ENCODE measurements at places on chromosomes 13 and 19.

DNA sequence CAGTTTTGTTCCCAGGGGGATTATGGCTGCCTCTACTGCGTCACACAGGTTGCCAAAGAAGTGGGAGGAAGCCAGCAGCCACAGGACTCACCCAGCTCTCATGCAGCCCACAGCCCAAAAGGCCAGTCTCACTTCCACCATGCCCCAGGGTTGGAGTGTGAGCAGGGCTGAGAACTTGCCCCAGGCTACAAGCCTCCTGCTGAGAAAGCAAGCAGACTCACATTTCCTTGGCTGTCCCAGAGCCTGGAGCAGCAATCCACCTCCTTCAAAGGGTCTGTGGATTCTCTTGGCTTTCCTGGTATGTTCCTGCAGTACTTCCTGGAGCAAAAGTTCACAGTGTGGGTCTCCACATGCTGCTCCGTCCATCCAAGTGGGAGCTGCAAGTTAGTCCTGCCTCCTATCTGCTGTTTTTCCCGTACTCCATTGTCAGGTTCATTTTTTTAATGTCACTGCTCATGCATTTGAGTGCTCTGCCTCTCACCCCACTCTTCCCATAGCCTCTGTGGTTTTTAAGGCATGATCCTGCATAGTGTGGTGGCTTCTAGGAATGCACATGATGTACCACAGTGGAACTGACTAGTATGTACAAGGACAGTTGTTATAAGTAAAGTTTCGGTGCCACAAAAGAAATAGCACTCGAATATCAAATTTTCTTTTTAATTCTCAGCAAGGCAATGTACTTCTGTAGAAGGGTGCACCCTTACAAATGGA is 56.2 kb upstream of the ARHGEF7 start:
- no peak for DNase-seq

- DNase-seq: no peak
Observed at GRCh38 chr13:111074826-111075225, 40.3 kb upstream of the ARHGEF7 start.

DNA sequence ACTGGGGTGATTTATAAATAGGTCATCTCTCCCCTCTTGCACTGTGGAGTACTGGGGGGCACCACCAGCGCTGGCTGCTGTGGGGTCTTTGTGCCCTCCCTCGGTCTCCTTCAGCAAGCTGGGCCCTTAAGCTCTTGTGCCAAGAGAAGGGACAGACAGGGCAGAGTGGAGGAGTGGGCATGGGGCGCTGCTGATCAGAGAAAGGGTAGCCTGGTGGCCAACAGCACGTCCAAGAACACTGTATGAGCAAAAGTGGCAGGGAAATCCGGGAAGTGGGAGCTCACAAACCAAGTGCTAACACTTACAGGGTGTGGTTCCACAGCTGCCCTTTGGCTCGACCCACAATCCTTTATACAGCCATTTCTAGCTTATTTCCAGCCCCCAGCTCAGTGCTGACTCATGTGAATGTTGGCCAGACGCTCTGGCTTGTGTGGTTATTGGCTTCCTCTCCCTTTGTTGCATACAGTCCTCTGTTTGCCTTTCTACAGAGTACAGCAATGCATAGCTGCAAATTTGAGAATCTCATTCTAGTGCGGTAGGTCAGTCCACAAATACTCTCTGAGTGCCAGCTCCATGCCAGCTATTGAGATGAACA is 298.8 kb downstream of the SHISA2 start:
- DNase-seq: no peak

DNA sequence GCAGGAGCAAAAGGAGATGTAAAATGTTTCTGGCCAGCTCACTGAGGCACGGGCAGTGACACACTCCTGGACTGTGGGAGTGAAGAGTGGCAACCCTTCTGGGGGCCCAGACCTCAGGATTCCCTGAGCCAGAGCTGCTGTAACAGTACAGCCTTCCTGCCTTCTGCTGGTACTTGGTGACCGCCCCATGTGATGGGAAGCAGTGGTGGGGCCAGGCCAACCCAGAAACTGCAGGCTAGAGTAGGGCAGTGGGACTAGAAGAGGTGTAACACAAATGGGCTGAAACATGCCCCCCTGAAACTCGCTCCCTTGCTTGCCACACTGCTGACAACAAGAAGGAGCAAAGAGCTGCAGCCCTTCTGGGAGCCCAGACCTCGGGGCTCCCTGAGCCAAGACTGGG is 217.1 kb upstream of the TRPC4 start:
- no peak for DNase-seq

DNA sequence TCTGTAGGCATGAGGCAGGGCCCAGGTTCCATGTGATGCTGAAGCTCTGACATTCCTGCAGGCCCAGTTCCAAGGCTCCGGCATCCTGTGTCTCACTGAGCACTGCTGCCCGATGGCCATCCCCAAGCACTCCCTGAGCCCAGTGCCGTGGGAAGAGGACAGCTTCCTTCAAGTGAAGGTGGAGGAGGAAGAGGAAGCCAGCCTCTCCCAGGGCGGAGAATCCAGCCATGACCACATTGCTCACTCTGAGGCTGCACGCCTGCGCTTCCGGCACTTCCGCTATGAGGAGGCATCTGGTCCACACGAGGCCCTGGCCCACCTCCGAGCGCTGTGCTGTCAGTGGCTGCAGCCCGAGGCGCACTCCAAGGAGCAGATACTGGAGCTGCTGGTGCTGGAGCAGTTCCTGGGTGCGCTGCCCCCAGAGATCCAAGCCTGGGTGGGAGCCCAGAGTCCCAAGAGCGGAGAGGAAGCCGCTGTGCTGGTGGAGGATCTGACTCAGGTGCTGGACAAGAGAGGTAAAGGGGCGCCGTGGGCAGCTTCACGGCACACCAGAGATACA is 8.0 kb downstream of the ZSCAN22 start:
- DNase-seq: no peak

DNA sequence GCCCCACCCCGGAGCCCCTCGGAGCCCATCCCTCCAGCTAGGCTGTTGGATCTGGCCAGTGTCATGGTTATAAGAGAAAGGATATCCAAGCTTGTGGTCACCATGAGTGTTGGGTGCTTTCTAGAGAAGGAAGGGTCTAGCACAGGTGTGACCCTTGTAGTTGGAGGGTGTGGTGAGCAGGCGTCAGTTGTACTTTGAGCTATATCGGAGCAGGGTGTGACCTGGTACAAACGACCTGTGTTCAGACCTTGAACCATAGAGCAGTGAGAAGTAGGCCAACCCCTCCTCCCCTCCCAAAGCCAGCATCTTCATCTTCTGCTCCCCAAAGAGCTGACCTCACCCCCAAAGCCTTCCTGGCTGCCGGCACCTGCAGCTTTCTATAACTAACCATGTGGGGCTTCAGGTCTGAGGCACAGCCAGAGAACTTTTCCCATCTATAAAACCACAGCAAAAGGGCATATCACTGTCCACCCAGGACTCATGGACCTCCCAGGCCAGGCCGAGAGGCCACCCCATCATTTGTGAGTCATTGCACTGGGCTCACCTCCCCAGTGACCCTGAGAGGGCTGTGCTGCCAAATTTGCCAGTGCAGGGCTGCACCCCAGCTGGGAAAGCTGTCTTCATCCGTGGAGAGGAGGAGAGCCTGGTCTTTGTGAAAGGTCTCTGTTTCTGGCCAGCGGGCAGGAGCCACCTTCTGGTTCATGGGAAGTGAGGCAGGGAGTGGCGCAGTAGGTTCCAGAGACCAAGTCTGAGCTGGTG is 14.2 kb downstream of the RAB8A start:
- DNase-seq: no peak

DNA sequence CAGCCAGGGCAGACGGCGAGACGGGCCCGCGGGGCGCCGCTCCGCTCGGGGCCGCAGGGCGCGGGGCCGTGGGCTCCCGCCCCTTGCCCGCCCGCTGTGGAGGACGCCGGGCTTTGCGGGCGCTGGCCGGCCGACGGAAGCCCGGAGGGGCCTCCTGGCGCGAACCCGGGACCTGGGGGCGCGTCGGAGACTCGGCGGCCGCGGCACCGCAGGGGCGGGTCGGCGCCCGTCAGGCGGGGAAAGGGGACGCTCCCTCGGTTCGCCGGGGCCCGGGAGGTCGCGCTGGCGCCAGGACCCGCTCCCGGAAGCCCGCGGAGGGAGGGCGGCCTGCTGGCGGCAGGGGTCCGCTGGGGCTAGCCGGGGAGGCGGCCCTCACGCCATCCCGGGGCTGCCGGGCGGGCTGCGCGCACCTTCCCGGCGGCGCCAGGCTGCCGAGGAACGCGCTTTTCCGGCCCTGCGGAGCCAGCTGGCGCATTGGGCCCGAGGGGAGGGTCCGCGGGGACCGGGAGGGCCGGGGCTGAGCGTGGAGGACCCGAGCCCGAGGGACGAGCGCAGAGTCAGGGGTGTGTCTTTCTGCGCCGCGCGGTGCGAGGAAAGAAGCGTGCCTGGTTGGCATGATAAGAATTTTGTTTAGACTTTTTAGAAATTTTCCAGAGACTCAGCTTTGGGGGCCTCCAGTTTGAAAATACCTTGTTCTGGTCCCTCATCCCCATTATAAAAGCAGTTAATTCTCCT is 511 bp downstream of the GARRE1 start:
- DNase-seq: peak; percentile 10

DNA sequence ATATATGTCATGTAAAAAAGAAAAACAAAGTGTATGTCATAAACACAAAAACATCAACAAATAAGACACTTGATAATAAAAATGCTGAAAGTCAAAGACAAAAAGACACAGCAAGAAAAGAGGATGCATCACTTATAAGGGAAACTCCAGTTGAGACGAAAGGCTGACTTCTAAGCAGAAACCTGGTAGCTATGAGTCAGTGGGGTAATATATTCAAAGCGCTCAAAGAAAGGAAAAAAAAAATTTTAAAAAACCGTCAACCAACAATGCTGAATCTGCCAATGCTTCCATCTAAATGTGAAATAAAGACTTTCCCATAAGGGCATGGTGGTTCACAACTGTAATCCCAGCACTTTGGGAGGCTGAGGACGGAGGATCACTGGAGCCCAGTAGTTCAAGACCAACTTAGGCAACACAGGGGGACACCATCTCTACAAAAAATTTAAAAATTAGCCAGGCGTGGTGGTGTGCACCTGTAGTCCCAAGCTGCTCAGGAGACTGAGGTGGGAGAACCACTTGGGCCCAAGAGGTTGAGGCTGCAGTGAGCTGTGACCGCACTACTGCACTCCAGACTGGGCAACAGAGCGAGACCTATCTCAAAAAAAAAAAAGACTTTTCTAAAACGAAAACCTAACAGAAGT is 24.0 kb downstream of the USP12 start:
- DNase-seq: no peak

DNA sequence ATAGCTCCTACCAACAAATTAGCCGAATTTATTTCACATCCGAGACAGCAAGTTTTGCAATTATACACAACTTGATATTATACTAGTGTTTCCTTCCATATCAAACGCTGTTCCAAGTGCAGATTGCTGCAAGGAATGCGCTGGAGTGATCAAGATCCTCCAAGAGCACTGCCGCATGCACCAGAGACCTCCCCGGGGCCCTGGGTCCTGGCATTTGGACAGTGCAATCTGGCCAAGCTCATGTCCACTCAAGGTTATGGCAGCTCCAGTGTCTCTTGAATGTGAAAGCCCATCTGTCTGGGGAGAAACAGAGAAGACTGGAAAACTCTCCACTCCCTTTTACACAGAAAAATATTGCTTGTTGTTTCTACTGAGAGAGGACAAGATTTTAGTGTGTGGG is 111.9 kb downstream of the HSPH1 start:
- DNase-seq: no peak

GRCh38 chr19:38617764-38618589 is at the start of gene MAP4K1:
Gene MAP4K1, minus strand, starts transcription at chr19:38617953. Its CDS starts 58 bp downstream, at chr19:38617895.
- DNase-seq: peak; percentile 62

DNA sequence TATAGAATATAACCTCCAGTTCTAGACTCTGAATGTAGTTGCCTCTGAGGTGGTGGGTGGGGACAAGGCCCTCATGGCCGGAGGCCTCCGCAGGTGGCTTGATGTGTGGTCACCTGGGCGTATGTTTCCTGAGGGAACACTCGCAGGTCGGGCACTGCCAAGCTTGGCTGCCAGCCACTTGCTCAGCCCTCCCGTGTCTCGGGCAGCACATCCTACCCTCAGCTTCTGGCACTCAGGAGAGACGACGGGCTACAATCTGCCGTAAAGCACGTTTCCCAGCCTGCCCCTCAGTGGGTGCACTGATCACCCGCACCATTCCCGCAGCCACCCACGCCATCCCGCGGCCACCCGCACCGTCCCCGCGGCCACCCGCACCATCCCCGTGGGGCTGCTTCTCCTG is 15.2 kb downstream of the THOP1 start:
- no peak for DNase-seq

- DNase-seq: no peak
Observed at GRCh38 chr19:41136636-41137455, 22.6 kb downstream of the CYP2F1 start.

DNA sequence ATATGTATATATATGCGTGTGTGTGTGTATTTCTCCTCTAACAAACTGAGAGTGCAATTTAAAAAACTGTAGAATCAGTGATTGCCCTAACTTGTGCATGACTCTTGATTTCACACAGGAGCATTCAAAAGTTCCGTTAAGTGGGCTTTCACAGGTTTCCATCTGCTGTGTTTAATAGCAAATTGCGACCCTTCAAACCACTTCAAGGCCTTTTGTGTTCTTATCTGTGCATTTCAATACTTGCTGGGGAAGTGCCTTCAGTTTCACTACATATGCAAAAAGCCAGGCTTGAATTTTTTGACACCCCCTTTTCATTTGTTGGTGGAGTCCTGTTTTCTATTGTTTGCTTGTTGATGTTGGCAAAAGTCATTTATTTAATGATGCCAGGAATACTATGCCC is 158.0 kb downstream of the TM9SF2 start:
- no peak for DNase-seq

DNA sequence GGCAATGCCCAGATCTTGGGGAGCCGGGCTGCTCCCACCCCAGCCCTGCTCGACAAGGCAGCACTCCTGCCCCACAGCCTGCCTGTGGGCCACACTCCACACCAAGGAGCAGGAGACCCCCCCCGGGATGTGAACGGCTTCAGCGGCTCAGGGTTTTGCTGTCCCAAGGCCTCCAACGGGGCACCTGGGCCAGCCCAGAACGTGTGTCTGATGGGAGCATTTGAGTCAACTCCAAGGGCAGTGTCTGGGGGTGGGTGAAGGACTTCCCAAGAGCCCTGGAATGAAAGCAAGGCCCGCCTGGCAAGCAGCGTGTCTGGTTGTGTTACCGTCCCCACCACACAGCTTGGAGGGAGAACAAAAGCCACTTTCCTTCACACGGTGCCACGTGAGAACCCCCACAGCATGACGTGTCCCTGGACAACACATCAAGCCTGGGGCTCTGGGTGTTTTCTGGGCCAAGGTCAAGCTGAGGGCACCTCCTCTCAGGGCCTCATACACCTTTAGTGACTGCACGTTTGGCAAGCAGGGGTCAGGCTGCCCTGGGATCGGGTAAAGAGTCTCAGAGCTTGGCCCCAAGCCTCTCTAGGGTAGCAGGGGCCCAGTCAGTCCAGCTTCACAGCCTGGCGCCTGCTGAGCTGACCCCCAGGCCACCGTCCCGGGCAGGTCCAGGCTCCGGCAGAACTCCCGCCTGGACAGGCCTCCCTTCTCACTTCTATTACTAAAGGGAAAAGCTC is 6.0 kb downstream of the C13orf46 start:
- DNase-seq: no peak

All from activated CD4-positive, CD25-positive, alpha-beta regulatory T cell (primary cell).